ENCODE measurements at places on chromosomes 3 and 15.

DNA sequence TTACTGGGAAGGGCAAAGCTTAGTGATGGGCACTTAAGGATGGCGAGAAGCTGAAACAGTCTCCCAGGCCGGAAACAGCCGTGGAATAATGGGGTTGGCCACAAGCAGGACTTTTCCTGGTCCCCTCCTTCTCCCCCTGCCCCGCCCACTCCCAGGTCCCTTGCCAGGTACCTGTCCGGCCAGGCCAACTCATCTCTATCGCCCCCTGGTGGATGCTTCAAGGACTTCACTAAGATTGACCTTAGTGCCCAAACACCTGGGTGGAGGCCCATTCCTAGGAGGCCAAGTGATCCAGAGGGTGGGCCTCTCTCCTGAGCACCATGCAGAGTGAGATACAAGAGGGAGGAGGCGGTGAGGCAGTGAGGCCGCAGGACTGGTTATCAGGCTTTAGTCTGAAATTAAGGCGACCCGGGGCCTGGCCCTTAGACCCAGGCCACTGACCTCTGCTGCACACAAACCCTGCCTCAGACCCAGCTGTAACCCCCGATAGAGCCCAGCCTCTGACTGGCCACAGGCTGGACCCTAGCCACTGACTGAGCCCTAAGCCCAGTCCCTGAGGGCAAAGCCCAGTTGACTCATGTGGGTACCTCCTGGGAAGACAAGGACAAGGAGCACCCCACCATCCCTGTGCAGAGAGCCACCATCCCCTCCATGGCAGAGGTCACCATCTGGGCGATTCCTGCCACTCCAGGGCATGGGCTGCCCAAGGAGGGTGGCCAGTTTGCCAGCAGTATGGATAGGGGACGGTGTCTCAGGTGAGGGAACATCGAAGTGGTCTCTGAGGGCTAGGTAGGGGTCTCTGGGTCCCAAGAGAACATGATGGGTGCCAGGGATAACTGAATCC is 37.6 kb downstream of the VIPR1 start:
- DNase-seq: peak; percentile 55

DNA sequence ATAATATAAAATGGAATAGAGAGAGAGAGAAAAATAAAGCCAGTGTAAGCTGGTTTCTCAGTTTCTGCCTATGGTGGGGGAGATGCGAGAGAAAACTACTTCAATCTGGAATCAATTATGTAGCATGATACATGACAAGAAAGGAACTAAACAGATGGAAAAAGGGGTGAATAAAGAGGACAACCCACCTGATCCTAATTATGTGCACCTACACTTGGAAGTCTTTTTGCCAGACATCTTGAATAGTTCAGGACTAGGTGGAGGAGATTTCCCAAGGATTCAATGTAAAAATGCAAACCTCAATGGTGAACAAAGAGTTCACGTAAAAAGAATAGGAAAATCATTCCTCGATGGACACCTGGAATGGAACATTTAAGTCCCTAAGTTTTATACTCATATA is 524.4 kb upstream of the RGMA start:
- DNase-seq: no peak

DNA sequence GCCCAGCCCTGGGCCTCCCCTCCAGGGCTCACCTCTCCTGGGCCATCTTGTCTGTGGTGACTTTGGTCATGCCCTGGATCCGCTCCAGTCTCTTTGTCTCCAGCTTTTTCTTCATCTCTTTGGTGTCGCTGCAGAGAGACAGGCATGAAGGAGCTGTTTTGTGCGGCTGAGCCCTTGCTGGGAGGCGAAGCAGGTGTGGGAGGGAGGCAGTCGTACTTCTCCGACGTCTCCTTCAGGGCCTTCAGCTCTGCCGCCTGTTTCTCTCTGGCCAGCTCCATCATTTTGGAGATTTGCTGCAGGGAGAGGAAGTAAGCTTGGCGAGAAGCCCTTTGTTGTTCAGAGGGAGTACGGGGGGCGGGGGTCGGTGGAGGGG is 7.7 kb upstream of the ANKRD63 start:
- no peak for DNase-seq

GRCh38 chr3:101069901-101070798 is 76.9 kb upstream of the ABI3BP start:
- DNase-seq: peak; percentile 57

- DNase-seq: no peak
Observed at GRCh38 chr15:75325922-75326321, 9.9 kb upstream of the COMMD4 start.

- no peak for DNase-seq
Observed at GRCh38 chr15:31384568-31384967, 57.9 kb downstream of the KLF13 start.

DNA sequence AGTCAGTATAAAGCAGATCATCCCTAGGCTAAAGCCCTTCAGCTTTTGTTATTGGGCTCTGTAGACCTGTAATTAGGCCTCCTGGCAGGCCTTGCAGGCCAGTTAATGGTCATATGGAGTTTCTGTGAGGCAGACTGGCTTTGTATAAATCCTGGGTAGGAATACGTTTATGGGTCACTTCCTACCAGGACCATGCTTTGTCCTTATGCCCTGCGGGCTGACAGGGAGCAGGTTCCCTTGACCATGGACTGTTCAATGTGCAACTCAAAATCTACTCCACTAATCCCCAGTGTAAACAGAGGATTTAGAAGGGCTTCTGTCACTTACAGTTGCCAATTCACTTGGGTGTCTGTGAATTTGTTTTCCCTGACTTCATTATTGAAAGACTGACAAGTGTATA is 202.7 kb upstream of the MLF1 start:
- no peak for DNase-seq

DNA sequence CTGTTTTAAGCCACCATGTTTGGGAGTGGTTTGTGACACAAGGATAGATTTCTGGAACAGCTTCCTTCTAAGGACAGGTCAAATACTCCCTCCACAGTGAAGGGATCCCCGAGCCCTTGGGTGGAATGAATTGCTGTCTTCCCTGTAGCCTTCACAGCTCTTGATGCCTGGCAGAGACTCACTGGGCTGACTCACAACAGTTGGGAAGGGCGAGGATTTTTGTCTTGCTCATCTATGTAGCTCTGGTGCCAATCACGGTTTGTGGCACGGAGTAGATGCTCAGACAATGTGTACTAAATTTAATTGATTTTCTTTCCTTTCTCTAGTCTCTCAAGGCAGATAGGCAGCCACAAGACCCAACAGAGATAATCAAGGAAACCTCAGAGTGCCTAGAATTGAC is 27.0 kb downstream of the CRYGS start:
- DNase-seq: no peak

DNA sequence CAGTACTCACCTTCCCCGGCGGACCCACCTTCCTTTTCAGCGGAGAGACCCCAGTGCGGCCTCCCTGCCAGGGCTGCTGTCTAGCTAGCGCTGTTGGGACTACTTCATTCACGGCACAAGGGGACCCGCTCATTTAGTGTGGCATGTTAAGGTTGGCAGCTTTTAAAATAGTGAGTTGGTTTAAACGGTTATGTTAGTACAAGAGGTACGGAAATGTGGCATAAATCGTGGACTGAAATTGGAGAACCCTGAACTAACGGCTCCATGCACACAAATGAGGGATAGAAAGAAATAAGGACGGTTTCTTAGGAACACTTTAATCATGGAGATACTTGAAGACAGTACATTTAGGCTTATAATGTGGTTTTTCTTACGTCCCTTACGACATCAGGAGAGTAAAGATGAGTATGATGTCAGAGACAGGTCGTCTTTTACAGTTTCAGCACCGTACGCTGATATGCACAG is 752 bp downstream of the CEP63 start:
- DNase-seq: no peak

- DNase-seq: no peak
Observed at GRCh38 chr3:187994221-187995042, 159.5 kb upstream of the LPP start.

GRCh38 chr3:124441766-124442165 is 288.5 kb upstream of the UMPS start:
- no peak for DNase-seq

DNA sequence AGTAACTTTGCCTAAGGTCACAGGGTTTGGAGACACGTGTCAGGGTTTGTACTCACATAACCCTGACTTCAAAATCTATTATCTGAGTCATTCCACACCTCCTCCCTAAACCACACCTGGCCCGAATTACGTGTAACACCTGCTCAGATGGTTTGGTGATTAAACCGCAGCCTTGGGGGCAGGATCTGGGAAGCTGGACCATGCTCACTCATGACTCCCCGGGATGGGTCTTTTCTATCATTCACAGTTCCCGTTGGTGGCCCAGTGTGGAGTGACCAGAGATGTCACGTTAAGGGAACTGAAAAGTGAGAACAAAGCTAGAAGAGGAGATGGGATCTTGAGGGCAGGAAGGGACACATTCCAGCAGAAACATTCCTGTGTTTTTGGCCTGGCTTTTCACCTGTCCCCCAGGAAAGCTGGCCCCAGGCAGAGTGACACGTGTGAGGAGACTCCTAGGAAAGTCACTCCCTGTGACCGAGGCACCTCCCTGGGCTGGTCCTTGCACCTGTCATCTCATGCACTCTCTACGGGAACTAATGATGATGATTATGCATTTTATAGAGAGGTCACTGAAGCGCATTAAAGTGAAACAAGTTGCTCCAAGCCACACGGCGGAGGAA is 75.4 kb upstream of the POMGNT2 start:
- no peak for DNase-seq

DNA sequence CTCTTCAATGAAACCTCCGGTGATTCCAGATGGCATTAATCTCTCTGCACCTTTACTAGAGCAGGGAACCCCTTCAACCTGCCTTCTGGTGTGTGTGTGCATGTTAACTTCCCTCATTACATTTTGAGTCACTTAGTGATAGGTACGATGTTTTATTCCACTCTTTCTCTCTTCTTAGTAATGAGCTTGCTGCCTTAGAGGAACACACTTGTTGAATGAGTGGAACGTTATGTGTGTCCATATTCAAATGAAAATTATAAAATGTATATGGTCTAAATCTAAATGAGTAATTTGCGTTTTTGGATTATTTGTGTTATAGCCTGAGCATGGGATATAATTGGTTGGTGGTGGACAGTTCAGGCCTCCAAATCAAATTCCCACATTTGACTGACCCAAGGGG is 12.1 kb downstream of the MAP2K5 start:
- DNase-seq: no peak

GRCh38 chr3:64301476-64301875 is 76.2 kb upstream of the PRICKLE2 start:
- no peak for DNase-seq

DNA sequence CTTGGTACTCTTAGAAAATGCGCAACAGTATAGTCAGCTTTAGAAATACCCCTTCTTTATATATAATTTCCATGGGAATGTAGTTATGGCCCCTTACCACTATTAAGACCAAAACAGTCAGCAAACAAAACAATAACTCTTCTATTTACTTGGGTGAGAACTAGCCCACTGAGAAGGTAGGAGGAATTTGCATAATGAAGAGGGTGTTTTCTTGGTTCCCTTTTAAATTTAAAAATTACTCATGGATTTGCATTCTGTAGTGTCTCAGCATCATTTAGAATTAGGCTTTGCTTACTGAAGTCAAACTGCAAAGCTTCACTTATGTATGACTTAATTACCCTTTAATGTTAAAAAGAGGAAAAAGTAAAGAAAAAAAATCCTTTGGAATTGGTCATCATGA is 350.8 kb downstream of the PTPRG start:
- no peak for DNase-seq

DNA sequence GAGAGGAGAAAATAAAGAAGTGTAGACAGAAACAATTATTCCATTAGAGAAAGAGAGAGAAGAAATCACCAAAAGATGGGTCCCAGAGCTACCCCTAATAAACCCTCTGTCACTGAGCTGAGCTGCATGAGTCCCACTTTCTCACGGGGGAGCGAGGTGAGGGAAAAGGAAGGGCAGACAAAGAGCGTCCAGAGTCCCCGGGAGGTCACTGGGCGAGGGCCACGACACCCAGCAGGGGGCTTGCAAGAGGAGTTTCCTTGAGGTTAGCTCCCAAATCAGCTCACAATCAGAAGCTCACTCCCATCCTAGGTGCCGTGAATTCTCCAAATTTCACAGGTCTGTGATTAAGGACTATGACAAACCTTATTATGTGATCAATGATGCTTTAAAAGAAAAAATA is 62.3 kb downstream of the XXYLT1 start:
- no peak for DNase-seq

DNA sequence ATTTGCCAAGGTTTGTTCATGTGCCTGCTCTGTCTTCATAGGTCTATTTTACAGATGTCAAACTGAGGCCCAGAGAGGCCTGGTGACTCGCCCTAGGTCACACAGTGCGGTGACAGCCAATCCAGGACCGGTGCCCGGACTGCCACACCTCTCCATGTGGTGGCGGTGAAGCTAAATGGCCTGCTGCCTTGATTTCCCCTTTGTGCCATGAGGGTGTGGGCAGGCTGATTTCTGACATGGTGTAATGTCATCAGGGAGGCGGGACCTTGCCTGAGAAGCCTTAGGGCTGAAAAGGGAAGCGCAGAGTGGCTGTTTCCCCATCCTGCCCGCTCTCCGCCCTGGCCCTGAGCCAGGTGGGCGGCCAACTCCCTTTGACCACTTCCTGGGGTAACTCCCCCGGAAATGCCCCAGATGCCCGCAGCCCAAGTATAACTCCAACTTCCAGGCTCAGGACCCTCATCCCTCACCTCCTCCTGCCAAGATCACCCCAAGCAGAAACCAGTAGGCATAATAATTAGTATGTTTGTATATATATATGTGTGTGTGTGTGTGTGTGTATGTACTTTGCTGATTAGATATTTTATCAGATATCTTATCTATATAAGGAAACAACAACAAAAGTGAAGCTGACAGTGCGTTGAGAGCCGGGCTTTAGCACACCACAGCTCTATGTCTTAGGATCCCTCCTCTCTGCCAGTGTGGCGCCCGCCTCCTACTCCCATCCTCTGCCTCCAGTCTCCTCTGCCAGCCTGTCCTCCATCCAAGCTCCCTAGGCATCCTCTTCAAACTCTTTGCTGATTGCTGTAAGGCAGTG is 63.9 kb downstream of the IQSEC1 start:
- no peak for DNase-seq

- DNase-seq: no peak
Observed at GRCh38 chr3:136804813-136805212, 14.1 kb upstream of the SLC35G2 start.

DNA sequence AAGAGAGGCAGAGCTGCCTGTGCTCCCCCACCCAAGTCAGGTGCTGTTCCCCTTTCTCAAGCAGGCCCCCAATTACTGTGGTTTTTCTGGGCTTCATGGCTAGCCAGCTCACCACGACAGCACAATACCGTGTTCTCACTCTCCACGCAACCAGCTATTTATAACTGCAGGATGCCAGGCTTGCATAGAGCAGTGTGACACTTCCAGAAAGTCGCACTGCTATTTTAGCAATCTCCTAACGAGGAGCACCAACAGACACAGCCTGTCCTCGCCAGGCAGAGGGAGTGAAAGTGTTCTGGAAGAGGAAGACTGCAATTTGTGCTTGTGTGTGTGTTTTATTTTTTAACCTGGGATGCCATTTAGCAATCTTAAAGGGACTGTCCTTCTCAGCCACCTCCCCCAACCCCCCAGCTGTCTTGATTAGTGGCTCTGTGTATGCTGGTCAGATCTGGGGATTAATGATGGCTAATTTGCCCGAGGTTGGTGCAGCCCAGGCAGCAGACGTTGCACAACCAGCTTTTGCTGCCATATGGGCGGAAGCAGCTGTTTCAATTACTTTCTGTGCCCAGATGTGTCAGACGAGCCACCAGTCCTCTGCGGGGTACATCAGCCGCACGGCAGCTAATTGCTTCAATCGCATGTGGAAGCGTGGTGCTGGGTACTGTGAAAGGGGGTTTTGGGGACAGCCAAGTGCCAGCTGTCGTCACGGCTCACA is 268.0 kb upstream of the ARRDC4 start:
- DNase-seq: no peak

- DNase-seq: no peak
Observed at GRCh38 chr15:100968050-100968966, 49.2 kb downstream of the LRRK1 start.

- no peak for DNase-seq
Observed at GRCh38 chr15:67023517-67024313, 41.7 kb upstream of the SMAD3 start.

Data from HCT116 (cell line).